Chondrocyte (in vitro differentiated cells): ENCODE measurements at places on chromosomes 5 and 9. TPM values are rescaled to one million over a fixed set of nuclear protein-coding genes. Genes with fewer than 3 reads are reported as not detected.

GRCh38 chr5:135163391-135163790, 129.4 kb upstream of the PITX1 start:
- H3K27ac ChIP-seq = no peak overlapping the region
- no peak overlapping the region for H3K4me3 ChIP-seq
- peaks cover 1% of the 10 kb centered on the region for H3K36me3 ChIP-seq

DNA sequence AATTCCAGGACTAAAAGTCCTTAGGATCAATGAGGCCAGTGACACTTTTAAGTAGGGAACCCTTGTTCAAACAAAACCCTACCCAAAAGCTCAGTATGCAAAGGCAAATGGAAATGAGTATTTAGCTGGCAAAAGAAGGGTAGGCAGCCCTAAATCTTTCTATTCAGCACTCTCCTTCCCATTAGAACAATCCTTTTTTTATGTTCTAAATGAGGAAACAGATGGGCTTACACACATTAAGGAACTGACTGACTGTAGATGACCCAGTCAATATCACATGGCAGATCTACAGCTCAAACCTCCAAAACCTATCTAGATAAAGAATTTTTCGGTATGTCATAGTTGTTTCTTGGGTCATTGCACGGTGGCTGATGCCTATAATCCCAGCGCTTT, 7.2 kb downstream of the CSNK1A1 start:
- DNase-seq = no peak
- H3K4me3 ChIP-seq = no peak overlapping the region
- peaks cover 62% of the 10 kb centered on the region for H3K4me1 ChIP-seq
- peaks cover 15% of the 10 kb centered on the region for H3K36me3 ChIP-seq
- peak overlapping the region; percentile 49 for H3K27ac ChIP-seq
- H3K27me3 ChIP-seq = no peaks in the 10 kb centered on the region

GRCh38 chr5:105639068-105639467, 2031.7 kb downstream of the EFNA5 start:
- no peak overlapping the region for H3K27ac ChIP-seq
- H3K36me3 ChIP-seq = peaks cover 2% of the 10 kb centered on the region

GRCh38 chr5:137296213-137296781, 202.8 kb downstream of the SPOCK1 start:
- H3K36me3 ChIP-seq = no peaks in the 10 kb centered on the region
- no peak for DNase-seq
- H3K4me1 ChIP-seq = peaks cover 22% of the 10 kb centered on the region
- H3K27ac ChIP-seq = no peak overlapping the region

- no peaks in the 10 kb centered on the region for H3K36me3 ChIP-seq
- H3K4me3 ChIP-seq = no peak overlapping the region
- H3K27me3 ChIP-seq = peaks cover 22% of the 10 kb centered on the region
- peaks cover 2% of the 10 kb centered on the region for H3K4me1 ChIP-seq
- H3K27ac ChIP-seq = no peak overlapping the region
These were observed 52.7 kb downstream of the ALG2 start for GRCh38 chr9:99169086-99169485.

- H3K4me1 ChIP-seq = no peaks in the 10 kb centered on the region
- H3K27me3 ChIP-seq = peaks cover 5% of the 10 kb centered on the region
- no peak overlapping the region for H3K27ac ChIP-seq
- DNase-seq = no peak
- no peaks in the 10 kb centered on the region for H3K36me3 ChIP-seq
- no peak overlapping the region for H3K4me3 ChIP-seq
These were observed 24.9 kb downstream of the PLCXD3 start for GRCh38 chr5:41485533-41485932.

- H3K4me1 ChIP-seq = peaks cover 13% of the 10 kb centered on the region
- H3K27ac ChIP-seq = no peak overlapping the region
- no peak overlapping the region for H3K4me3 ChIP-seq
- no peaks in the 10 kb centered on the region for H3K27me3 ChIP-seq
- H3K36me3 ChIP-seq = no peaks in the 10 kb centered on the region
These were observed 3.5 kb upstream of the LRRC14B start for GRCh38 chr5:187617-188451.

- H3K4me1 ChIP-seq = no peaks in the 10 kb centered on the region
- no peak for DNase-seq
- peaks cover 27% of the 10 kb centered on the region for H3K27me3 ChIP-seq
- no peak overlapping the region for H3K4me3 ChIP-seq
- H3K27ac ChIP-seq = no peak overlapping the region
These were observed 20.4 kb upstream of the MED10 start for GRCh38 chr5:6398570-6399230.

DNA sequence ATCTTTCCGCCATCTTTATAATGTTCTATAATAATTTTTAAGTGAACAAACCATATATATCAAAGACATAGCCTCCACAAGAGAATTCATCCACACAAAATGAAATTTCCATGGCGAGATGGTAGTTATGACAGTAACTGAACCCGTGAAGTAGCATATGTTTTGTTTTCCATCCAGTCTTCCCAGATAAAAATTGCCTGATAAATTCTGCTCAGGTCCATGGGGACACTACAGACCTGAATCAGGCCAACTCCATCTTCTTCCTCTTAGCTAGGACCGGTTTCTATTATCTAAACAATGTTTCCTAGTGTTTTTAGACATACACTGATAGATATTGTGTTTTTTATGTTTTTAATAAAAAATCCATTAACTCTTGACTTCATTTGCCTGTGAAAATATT, 235.7 kb downstream of the PLK2 start:
- H3K27me3 ChIP-seq = no peaks in the 10 kb centered on the region
- no peaks in the 10 kb centered on the region for H3K36me3 ChIP-seq
- H3K27ac ChIP-seq = no peak overlapping the region
- H3K4me3 ChIP-seq = no peak overlapping the region

- H3K4me3 ChIP-seq = no peak overlapping the region
- DNase-seq = no peak
- H3K27ac ChIP-seq = no peak overlapping the region
- H3K27me3 ChIP-seq = no peaks in the 10 kb centered on the region
- H3K4me1 ChIP-seq = no peaks in the 10 kb centered on the region
These were observed 12.8 kb upstream of the TMEM245 start for GRCh38 chr9:109132567-109133021.

The SPATA31A3 gene
- total RNA-seq = not detected in 3 replicates

- peaks cover under 1% of the 10 kb centered on the region for H3K4me1 ChIP-seq
- H3K27me3 ChIP-seq = peaks cover 8% of the 10 kb centered on the region
- H3K36me3 ChIP-seq = no peaks in the 10 kb centered on the region
- no peak overlapping the region for H3K4me3 ChIP-seq
- DNase-seq = peak; percentile 60
These were observed 9.6 kb upstream of the AMBP start for GRCh38 chr9:114087721-114088120.

DNA sequence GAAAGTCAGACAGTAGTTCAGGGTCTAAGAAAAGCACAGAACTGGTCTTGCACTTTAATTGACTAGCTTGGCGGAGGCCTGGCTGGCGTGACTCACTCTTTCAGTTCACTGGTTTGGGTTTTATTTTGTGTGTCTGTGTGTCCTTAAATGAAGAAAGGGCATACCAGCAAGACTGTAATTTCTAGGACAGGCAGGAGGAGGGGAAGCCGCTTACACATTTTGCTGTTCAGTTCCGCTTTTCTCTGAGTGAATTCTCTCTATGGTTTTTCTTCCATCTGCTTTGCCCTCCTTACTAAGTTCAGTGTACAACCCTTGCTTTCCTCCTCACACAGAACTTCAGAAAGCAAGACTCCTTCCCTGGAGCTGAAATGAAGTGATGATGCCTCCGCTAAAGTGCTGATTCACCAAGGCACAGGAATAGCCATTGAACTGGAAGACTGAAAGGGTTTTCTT, 150.8 kb downstream of the MEF2C start:
- peaks cover 3% of the 10 kb centered on the region for H3K36me3 ChIP-seq
- H3K4me1 ChIP-seq = peaks cover 20% of the 10 kb centered on the region
- DNase-seq = no peak
- no peak overlapping the region for H3K4me3 ChIP-seq
- H3K27me3 ChIP-seq = no peaks in the 10 kb centered on the region
- peak overlapping the region; percentile 55 for H3K27ac ChIP-seq

The ZDHHC11B gene
- 0.17 TPM in 1 of 3 replicates, not detected in the others for total RNA-seq

DNA sequence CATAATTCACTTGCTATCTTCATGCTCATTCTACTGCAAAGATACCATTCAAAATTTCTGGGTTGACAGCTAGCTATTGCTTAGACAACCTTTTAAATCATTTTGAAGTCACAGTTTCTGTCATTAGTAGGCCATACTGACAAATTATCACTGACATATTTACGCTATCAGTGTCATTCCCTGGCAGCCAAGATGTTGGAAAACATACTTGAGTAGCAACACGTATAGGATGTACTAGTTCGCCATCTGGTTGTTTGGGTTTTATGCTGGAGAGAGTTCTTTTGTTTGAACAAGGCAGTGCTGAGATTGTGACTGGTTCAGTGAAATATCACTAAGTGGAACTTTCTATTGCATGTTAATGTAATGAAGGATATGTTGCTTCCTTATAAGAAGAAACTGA, 621.9 kb downstream of the DTWD2 start:
- no peaks in the 10 kb centered on the region for H3K27me3 ChIP-seq
- H3K36me3 ChIP-seq = no peaks in the 10 kb centered on the region

GRCh38 chr5:34047143-34047542, 4.1 kb upstream of the C1QTNF3 start:
- H3K36me3 ChIP-seq = peaks cover 9% of the 10 kb centered on the region
- no peak for DNase-seq
- no peak overlapping the region for H3K27ac ChIP-seq

GRCh38 chr5:94700592-94700991, 82.1 kb downstream of the SLF1 start:
- H3K4me1 ChIP-seq = peaks cover 7% of the 10 kb centered on the region
- no peak for DNase-seq
- H3K27ac ChIP-seq = no peak overlapping the region
- H3K36me3 ChIP-seq = peaks cover 1% of the 10 kb centered on the region
- no peak overlapping the region for H3K4me3 ChIP-seq
- H3K27me3 ChIP-seq = no peaks in the 10 kb centered on the region

GRCh38 chr5:31153521-31153920, 40.0 kb upstream of the CDH6 start:
- H3K36me3 ChIP-seq = no peaks in the 10 kb centered on the region
- no peak overlapping the region for H3K4me3 ChIP-seq
- no peaks in the 10 kb centered on the region for H3K27me3 ChIP-seq
- H3K27ac ChIP-seq = no peak overlapping the region
- H3K4me1 ChIP-seq = peaks cover 20% of the 10 kb centered on the region

The ADGRD2 gene
- total RNA-seq = not detected in 3 replicates

The EQTN gene
- not detected in 3 replicates for total RNA-seq

GRCh38 chr5:56487528-56488115, 254.5 kb upstream of the ANKRD55 start:
- no peak overlapping the region for H3K27ac ChIP-seq
- H3K36me3 ChIP-seq = no peaks in the 10 kb centered on the region
- no peak overlapping the region for H3K4me3 ChIP-seq
- H3K4me1 ChIP-seq = no peaks in the 10 kb centered on the region

GRCh38 chr5:39164016-39164415, 55.3 kb downstream of the FYB1 start:
- H3K4me1 ChIP-seq = peaks cover 3% of the 10 kb centered on the region
- no peak overlapping the region for H3K4me3 ChIP-seq
- H3K36me3 ChIP-seq = no peaks in the 10 kb centered on the region
- no peak for DNase-seq

DNA sequence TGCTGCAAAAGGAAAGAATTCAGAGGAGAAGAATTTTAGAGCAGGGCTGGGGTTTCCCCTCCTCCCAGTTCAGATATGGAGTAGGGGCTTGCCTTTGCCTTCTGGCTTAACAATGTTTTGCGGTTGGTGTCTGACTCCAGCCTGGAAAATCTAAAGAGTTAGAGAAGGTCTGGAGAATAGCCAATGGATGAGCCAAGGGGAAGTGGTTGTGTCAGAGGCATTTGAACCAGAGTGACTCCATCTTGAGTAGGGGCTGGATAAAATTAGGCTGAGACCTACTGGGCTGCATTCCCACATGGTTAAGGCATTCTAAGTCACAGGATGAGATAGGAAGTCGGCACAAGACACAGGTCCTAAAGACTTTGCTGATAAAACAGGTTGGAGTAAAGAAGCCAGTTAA, 133.7 kb downstream of the DIRAS2 start:
- H3K27ac ChIP-seq = no peak overlapping the region
- DNase-seq = no peak
- H3K36me3 ChIP-seq = no peaks in the 10 kb centered on the region

The DRD1 gene
- 0.10 to 0.35 TPM (median 0.23 TPM) in 3 replicates for total RNA-seq

DNA sequence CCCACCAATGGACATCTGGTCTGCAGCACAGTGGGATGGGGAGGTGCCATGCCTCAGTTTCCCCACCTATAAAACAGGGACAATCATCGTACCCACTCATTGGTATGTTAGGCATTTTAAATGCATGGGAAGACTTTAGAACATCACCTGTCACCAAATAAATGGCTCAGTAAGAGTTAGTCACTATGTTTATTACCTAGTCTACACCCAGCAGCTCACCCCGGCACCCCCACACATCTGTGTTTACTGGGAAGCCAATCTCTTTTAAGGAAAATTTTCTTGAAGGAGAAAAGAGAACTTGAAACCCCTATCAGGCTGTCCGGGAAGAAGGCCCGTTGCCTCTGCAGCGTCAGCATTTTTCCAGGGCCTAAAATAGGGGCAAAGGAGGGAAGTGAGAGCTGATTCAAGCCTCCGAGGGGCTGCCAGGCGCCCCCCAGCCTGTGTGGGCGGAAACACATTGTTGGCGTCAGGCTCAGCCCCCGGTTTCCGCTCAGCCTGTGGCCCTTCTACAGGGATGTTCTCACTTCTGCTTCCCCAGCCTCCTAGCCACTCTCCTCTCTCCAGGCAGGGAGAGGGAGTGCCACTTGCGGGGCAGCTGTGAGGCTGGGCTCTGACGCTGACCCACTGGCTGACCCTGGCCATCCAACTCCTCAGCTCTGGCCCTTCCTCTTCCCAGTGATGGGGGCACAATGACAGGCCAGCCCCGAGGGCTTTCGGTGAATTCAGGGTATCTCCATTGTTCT, 4.6 kb downstream of the CSF1R start:
- peaks cover 3% of the 10 kb centered on the region for H3K4me1 ChIP-seq
- H3K4me3 ChIP-seq = no peak overlapping the region
- no peaks in the 10 kb centered on the region for H3K36me3 ChIP-seq
- no peak overlapping the region for H3K27ac ChIP-seq
- no peak for DNase-seq
- H3K27me3 ChIP-seq = no peaks in the 10 kb centered on the region

- peaks cover 15% of the 10 kb centered on the region for H3K4me1 ChIP-seq
- no peak for DNase-seq
- no peak overlapping the region for H3K4me3 ChIP-seq
- peaks cover 11% of the 10 kb centered on the region for H3K36me3 ChIP-seq
These were observed 10.3 kb downstream of the CDC37L1 start for GRCh38 chr9:4689687-4690104.

GRCh38 chr9:89278997-89279739, 31.8 kb upstream of the CKS2 start:
- no peak for DNase-seq
- no peaks in the 10 kb centered on the region for H3K36me3 ChIP-seq
- no peak overlapping the region for H3K27ac ChIP-seq
- H3K27me3 ChIP-seq = no peaks in the 10 kb centered on the region
